ENCODE measurements at places on chromosomes 7 and 10.

- DNase-seq = no peak
Measured at GRCh38 chr10:107437921-107438320, 273.4 kb upstream of the SORCS1 start.

- DNase-seq = no peak
Measured at GRCh38 chr10:71582506-71583475, 136.8 kb downstream of the C10orf105 start.

- no peak for DNase-seq
Measured at GRCh38 chr7:151615058-151615457, 95.4 kb upstream of the RHEB start.

DNA sequence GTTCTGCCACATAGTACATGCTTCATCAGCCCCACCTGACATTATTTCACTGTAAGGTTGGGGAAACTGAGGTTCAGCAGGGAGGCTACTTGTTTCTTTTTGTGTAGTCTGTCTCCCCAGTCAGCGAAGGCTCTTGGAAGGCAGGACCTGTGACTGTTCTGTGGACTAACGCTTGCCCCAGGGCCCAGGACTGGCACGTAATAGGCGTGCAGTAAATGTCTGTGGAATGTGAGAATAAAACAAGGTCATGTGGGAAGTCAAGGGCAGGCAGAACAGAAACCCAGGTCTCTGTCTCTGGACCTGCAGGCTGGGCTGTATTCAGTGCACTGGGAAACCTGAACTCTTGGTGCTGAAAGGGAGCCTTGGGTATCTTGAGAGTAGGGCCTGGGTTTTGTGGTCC lies 168.7 kb downstream of the RPS24 start:
- DNase-seq = no peak

- DNase-seq = no peak
Measured at GRCh38 chr7:157549612-157550299, 213.0 kb downstream of the DNAJB6 start.

DNA sequence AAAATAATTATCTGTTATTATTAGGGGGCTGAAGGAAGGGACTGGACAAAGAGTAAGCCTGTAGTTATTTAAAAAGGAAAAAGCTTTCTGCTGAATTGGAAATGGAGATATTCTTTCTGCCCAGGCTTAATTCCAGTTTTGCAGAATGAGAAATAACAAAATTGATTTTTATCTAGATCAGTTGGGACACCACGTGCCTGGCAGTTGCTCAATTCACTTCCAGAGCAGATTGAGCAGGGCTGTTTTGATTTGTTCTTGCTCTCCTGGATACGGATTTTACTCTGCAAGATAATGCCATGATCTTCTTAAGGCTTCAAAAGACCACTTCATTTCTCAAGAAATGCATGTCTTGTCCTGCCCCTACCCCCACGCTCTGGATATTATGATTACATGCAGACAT lies 524.3 kb downstream of the TCERG1L start:
- no peak for DNase-seq

DNA sequence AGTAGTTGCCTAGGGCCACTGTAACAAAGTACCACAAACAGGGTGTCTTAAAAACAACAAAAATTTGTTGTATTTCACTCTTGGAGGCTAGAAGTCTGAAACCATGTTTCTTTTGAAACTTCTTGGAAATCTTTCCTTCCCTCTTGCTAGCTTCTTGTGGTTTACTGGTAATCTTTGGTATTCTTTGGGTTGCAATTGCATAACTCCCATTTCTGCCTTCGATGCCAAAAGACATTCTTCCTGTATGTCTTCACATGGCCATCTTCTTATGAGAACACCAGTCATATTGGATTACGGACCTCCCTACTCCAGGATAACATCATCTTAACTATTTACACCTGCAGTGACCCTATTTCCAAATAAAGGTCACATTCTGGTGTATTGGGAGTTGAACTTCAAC lies 357.4 kb downstream of the PPP1R3A start:
- no peak for DNase-seq

- no peak for DNase-seq
Measured at GRCh38 chr10:75611993-75612372, 180.6 kb downstream of the LRMDA start.

- no peak for DNase-seq
Measured at GRCh38 chr10:86599729-86600128, 54.6 kb upstream of the OPN4 start.

DNA sequence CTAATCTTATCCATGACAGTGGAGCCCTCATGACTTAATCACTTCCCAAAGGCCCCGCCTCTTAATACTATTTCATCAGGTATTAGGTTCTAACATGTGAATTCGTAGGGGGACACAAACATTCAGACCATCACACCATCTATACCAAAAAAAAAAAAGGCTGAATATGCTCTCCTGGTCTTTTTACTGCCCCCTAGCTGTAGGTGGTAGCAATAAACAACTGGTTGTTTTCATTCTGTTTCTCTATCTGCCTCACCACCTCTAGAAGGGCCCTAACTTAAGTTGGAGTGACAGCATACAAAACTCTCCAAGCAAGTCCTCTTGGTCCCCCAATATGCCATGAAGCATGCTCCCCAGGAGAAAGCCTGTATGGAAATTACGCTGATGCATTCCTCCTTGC lies 94.1 kb downstream of the GRM8 start:
- DNase-seq = no peak

DNA sequence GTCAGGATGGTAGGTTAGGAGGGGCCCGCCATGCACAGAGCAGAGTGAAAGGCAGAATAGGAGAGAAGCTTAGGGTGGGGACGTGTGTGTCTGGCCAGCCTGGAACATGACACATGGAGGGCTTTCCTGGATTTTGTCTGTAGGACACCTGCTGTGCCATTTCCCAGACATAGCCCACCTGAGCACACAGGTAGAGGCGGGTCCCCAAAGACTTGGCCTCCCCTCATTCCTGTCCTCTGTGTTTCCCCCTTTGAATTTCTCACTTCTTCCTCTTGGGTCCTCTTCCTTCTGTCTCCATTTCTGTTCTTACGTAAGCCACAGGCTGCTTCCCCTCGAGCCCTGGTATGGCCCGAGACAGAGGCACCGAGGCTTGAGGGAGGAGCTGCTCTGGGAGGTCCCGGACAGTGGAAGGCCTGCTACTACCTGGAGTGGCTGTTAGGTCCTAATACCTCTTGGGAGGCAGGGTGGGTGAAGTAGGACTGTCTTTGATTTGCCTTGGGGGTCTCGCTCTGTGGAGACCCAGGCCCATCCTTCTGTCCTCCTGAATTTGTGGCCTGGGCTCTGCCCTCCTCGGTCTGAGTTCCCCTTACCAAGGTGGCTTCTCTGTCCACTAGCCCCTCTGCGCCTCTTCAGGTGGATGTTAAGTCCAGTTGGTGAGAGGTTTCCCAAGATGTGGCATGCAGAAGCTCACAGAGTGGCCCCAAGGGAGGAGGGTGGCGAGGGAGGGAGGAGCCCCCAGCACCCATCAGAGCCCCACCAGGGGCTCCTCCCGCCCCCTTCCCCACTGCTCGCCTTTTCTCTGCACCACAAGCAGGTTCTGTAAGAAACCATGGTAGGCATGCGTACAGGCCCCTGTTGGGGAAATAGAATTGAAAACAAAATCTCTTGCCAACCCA lies 5.5 kb downstream of the ZNF775 start:
- DNase-seq = no peak

DNA sequence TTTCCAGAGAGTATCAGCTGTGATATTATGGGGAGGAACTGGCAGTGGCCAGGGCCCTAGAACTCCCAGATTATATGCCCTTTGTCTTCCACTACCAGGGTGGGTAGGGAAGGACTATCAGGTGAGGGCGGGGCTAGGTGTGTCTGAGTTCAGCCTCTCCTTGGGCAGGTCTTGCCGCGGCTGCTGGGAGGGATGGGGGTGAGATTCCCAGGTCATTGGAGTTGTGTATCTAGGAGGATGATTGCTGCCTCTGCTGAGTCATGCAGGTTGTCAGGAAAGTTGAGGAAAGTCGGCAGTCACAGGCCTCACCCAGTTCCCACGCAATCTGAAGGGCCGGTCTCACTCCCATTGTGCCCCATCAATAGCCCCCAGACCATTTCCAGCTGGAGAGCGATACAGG lies 185.2 kb downstream of the DKK1 start:
- DNase-seq = no peak

- no peak for DNase-seq
Measured at GRCh38 chr10:66223656-66224055, 702.2 kb upstream of the LRRTM3 start.

GRCh38 chr7:99042957-99043356 lies 101.0 kb downstream of the SMURF1 start:
- no peak for DNase-seq

- no peak for DNase-seq
Measured at GRCh38 chr7:41313171-41313570, 389.7 kb downstream of the INHBA start.

DNA sequence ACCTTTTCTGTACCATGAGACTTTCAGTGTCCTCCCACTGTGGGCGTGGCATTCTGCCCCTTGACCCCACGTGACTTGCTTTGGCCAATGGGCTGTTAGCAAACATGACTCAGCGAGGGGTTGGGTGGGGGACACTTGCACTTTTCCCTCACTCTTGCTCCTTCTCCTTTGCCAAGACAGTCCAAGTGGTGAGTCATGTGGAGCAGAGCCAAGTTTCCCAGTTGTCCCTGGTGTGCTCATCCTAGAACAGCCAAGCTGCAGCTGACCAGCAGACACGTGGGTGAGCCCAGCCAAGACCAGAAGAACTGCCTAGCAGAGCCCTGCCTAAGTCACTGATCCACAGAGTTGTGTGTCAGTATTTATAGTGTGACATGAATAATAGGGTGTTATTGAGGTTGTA lies 82.8 kb upstream of the CPXM2 start:
- DNase-seq = no peak

DNA sequence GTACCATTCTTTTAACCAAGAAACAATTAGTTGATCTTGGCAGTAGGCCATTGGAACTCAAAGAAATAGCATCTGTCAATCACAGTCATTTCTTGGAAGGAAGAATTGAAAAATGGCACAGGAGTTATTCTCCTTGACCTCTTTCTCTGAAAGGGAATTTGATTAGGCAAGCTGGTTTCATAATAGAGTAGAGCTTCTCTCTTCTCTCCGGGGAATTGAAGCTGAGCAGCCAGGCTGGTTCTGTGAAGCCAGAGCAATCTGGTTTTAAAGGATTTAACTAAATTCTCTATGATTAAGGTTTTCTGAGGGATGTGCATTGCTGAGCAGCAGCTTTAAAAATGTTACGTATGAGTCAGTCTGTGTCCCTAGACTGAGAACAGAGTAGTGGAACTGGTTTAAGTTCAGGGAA lies 70.2 kb downstream of the AHCYL2 start:
- DNase-seq = no peak

- no peak for DNase-seq
Measured at GRCh38 chr10:58399410-58399809, 14.2 kb downstream of the TFAM start.

GRCh38 chr7:142554560-142555532 lies 194.4 kb upstream of the PRSS1 start:
- DNase-seq = no peak

GRCh38 chr10:12703126-12703525 lies 298.4 kb downstream of the CCDC3 start:
- no peak for DNase-seq

DNA sequence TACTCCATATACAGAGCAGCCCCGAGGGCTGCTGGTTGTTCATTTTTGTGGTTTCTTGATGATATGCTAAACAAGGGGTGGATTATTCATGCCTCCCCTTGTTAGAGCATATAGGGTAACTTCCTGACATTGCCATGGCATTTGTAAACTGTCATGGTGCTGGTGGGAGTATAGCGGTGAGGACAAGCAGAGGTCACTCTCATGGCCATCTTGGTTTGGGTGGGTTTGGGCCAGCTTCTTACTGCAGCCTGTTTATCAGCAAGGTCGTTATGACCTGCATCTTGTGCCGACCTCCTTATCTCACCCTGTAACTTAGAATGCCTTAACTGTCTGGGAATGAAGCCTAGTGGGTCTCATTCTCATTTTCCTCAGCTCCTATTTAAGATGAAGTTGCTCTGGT lies 31.3 kb downstream of the GNAT3 start:
- DNase-seq = no peak

- DNase-seq = no peak
Measured at GRCh38 chr10:74640134-74640921, 186.1 kb upstream of the KAT6B start.

DNA sequence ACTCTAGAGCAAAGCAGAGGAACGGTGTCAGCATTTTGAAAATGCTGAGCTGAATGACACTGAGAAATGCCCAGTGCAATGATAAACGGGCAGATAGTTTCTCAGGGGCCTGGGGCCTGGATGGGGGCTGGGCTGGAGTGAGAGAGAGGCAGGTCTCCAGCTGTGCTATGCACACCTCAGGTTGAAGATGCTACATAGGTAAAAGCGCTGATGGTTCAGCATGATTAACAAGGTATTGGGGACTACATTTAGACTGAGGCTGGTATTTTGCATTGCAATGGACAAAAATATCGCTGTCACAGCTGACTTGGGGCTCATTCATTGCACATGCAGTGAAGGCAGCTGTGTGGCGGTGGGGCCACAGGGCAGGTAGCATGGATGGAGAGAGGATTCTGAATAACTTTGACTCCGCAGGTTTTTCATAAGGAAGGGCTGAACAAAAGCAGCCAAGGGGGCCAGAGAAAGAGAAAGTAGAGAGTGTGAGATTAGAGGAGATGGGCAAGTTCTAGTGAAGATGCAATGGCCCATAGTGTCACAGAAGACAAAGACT lies 290.8 kb upstream of the ZNF32 start:
- no peak for DNase-seq

GRCh38 chr10:80924063-80924952 lies 386.6 kb downstream of the SH2D4B start:
- DNase-seq = no peak

DNA sequence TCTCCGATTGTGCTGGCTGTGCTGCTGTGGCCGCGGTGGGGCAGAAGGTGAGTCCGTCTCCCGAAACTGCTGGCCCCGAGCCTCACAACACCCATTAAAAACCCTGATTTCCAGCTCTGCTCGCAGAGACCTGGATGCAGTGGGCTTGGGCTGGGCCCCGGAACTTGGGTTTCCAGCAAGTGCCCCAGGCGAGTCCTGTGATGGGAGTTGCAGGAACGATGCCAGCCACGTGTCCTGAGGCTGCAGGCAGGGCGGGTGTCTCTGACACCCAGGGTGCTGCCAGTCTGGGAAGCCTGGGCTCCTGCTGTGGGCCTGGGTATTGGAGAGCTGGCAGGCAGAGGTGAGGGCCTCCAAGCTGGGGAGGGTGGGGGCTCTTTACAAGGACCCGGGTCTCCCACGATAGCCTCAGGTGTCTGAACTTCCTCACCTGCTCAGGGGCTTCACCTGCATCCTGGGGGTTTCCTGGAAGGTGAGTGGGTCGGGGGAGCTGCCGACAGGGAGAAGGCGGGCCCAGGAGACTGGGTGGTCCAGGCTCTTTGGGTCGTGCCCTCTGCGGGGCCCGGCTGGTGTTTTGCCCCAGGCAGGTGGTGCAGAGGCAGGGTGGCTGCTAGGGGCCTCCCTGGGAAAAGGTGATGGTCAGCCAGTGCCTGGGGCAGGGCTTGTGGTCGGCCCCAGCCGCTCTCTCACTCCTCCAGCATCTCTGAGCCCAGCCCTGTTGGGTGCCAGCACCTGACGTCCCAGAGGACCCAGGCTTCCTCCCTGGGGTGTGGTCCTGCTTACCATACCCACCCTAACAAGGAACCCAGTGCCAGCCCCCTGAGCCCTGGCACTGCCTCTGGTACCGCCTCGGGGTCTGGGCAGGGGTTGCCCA lies 180.3 kb downstream of the DNAJB6 start:
- DNase-seq = no peak
